ENCODE measurements at places on chromosomes 16 and 17.

GRCh38 chr17:66786107-66786506 is 48.8 kb upstream of the CACNG5 start:
- DNase-seq: no peak

GRCh38 chr17:44360826-44361225 is 2.8 kb downstream of the FAM171A2 start:
- no peak for DNase-seq

- DNase-seq: no peak
Observed at GRCh38 chr17:2178798-2179501, 124.0 kb downstream of the HIC1 start.

DNA sequence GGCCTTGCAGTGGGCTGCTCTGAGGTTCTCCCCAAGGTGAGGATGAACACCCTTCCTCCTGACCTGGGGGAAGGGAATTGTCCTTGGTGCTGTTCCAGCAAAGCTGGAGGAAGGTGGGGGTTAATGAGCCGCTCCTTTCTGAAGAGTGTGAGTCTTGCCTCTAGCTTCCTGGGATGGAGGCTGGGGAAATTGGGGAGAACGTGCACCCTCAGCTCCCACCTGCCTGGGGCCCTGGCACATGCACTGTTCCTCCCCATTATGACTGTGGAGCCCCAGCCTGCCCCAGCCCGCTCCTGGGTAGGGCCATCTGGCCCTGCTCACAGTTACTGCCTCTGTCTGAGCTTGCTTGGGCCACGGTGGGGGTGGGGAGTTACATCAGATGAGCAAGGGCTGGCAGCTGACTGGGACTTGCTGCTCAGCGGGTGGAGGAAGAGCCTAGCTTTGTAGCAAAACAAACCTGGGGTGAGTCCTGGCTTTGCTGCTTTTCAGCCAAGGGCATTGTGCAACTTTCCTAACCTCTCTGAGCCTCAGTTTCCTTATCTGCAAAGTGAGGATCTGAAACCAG is 11.1 kb downstream of the TNS4 start:
- DNase-seq: peak; percentile 27

- no peak for DNase-seq
Observed at GRCh38 chr17:5131146-5131715, 15.4 kb downstream of the USP6 start.

- no peak for DNase-seq
Observed at GRCh38 chr16:57039148-57039812, 49.9 kb downstream of the NLRC5 start.

GRCh38 chr16:83441517-83441916 is 366.3 kb upstream of the HSBP1 start:
- no peak for DNase-seq
